ENCODE measurements at places on chromosomes 7 and 10.

- DNase-seq, result no peak
These were observed 102.3 kb upstream of the PLXDC2 start for GRCh38 chr10:19713800-19714525.

- no peak for DNase-seq
These were observed 124.4 kb downstream of the ST7 start for GRCh38 chr7:117077658-117078057.

DNA sequence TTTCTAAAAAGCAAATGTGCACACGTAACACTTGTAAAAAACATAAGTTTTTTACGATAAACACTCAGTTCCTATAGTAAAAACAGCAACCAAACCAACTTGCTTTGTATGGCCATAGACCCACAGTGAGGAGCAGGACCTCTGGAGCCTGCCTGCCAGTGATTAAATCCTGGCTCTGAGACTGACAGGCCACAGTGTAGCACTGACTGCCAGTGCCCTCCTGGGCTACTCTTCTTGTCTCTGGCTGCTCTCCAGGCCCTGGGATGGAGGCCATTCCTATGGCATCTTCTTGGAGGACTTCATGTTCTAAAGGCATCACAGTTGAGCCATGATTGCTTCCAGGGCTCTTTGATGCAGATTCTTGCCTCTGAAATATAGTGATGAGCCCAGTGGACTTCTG lies 22.7 kb upstream of the TMEM254 start:
- no peak for DNase-seq

- peak; percentile 14 for DNase-seq
These were observed 772 bp downstream of the SGMS1 start for GRCh38 chr10:50622706-50623662.

- no peak for DNase-seq
These were observed 33.9 kb downstream of the EN2 start for GRCh38 chr7:155491812-155492211.

DNA sequence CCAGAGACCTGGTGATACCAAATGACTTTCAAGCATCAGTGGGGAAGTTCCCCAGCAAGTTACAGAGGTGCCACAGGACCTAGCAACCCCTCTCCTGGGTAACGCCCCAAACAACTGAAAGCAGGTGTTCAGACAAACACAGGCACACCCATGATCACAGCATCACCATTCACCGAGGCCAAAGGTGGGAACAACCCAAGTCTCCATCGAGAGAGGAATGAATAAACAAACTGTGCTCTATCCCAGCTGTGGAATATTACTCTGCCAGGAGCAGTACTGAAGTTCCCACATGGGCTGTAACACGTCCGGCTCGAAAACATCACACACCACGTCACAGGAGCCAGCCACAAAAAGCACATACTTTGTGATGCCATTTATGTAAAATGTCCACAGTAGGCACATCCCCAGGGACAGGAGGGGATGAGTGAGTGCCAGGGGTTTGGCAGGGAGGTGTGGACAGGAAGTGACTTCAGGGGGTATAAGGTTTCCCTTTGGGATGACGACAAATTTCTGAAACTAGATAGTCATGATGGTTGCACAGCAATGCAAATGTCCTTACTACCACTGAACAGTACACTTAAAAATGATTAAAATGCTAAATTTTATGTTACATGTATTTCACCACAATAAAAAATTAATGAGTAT lies 222.8 kb downstream of the TNS3 start:
- no peak for DNase-seq

GRCh38 chr7:114048386-114049235 lies 129.8 kb upstream of the PPP1R3A start:
- peak; percentile 42 for DNase-seq

GRCh38 chr7:16202303-16202702 lies 219.0 kb downstream of the CRPPA start:
- DNase-seq, result no peak

GRCh38 chr7:33807779-33808482 lies 97.4 kb upstream of the BMPER start:
- no peak for DNase-seq

- DNase-seq, result no peak
These were observed 155.7 kb downstream of the MGMT start for GRCh38 chr10:129622736-129623135.

GRCh38 chr10:118412932-118413331 lies 70.8 kb upstream of the FAM204A start:
- DNase-seq, result no peak

GRCh38 chr10:89829262-89829886 lies 128.0 kb downstream of the KIF20B start:
- no peak for DNase-seq

DNA sequence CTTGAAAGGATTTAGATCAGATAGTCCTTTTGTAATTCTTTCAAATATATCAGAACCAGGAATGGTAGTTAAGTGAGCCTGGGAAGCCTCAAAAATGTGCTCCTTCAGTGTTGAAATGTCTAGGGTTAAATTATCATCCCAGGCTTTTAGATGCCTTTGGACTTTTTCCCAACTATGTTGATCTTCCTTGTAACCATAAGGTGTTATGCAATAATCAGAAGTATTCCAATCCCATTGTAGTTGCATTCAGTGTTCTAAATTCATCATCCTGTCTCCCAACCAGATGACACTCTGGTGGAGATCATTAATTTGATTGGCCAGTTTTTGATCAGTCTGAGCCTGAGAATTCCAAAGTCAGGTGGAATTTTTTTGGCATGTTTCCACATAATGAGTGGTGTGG lies 35.1 kb upstream of the AKR1C2 start:
- DNase-seq, result no peak

DNA sequence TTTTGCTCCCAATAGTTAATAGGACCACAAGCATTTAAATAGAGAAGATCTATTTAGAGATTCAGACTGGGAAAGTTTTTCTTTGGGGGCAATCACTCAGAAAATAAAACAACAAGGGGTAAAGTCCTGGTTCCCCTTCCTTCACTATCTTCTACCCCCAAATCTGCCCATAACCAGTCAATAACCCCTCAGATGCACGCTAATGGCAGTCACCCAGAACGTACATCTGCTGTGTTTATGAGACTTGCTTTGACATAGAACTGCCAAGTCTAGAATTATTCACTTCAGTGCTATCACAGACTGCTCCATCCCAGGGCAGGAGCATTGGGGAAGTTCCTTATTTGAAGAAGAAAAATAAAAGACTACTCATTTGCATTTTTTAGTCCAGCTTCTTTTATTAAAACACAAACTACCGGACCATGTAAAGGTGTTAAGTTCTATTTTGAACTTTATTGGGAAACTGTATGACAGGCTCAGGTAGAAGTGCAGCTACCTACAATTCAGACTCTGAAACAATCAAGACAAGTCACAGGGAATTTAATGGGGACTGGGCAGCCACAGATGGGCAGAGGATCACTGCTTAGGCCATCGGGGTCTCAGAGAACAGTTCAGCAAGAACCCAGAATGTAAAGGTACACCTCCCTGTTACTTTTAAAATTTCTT lies 38.4 kb downstream of the ANK3 start:
- no peak for DNase-seq

DNA sequence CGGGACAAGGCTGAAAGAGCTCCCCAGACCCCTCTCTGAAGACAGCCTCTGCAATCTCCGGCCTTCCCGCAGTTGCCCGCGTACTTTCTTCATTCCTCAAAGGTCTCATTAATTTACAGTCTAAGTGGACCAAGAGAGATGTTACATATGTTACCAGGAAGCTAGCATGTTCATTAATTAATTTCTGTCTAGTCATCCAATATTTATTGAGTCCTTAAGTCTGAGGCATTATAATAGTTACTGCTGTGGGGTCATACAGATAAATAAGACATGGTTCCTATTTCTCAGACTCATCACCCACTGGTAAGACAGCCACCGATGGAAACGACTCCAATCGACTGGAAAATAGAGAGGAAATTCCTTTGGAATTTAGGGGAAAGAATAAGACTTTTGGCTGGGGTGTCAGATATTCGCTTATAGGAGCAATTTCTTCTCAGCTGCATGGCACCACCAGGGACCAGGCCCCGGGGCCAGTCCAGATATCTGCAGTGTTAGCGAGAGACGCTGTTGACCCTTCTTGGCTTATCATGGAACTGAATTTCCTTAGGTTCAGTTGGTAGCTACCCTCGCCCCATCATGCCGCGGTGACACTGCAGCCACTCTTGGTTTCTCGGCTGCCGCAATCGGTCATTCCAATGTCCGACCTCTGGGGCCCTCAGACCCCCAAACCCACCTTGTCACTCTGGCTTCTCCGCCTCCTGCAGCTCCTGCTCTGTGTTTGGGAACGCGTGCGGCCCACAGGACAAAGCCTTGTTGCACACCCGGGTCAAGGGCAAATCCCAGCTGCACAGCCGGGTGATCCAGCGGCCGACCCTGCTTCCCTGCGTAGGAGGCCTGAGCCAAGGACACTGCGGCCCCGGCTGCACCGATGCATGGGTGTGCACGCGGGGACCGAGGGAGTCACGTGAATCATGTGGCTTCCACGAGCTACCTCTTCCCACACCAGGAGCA lies 383.2 kb downstream of the DNAJB6 start:
- DNase-seq, result no peak

GRCh38 chr10:24944512-24945255 lies 7.7 kb downstream of the PRTFDC1 start:
- DNase-seq, result no peak

DNA sequence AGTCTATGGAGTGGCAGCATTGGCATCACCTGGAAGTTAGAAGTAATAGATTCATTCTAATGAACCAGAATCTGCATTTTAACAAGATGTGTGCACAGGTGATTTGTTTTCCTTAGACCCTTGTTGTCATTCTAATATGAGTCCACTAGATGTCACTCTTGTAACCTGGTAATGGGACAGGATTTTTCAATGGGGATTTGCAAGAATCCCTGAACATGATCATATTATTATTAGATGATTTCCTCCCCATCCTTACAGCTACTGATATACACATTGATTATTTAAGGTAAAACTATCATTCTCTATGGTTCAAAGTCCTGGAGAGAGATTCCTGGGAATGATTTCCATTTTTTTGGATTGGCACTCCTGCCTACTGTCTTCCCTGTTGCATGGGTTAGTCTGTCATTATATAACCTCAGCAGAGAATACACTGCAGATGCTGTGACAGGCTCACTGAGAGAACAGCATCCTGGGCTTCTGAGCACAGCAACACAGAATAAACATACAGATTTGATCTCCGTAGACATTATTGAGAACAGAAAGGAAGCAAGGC lies 194.9 kb downstream of the SUGCT start:
- DNase-seq, result peak; percentile 28

- no peak for DNase-seq
These were observed 89.9 kb downstream of the CRTAC1 start for GRCh38 chr10:97940534-97940933.

GRCh38 chr7:96497567-96497966 lies 175.7 kb upstream of the SLC25A13 start:
- no peak for DNase-seq

GRCh38 chr7:25611196-25611595 lies 382.9 kb upstream of the NPVF start:
- DNase-seq, result no peak

DNA sequence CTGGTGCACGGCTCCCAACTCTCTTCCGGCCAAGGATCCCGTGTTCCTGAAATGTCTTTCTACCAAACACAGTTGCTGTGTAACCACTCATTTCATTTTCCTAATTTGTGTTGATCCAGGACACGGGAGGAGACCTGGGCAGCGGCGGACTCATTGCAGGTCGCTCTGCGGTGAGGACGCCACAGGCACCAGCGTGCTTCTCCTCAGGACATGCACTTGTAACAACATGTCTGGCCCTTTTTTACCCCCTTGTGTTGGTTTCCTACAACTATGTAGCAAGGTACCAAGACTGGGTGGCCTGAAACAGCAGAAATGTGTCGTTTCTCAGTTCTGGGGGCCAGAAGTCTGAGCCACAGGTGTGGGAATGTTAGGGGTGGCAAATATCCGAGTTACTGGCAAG lies 18.2 kb downstream of the CALML5 start:
- no peak for DNase-seq

DNA sequence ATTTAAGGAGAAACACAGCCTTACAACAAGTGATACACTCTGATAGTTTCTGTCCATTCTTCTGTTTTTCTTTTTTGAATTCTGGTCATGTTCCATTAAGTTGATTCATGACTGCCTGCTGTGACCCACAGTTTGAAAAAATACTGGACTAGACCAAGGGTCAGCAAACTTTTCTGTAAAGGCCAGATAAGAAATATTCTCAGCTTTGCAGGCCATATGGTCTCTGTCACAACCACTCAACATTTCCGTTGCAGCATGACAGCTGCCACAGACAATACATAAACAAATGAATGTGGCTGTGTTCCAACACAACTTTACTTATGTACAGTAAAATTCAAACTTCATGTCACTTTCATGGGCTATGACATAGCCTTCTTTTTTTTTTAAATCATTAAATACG lies 156.7 kb downstream of the PLXNA4 start:
- no peak for DNase-seq

DNA sequence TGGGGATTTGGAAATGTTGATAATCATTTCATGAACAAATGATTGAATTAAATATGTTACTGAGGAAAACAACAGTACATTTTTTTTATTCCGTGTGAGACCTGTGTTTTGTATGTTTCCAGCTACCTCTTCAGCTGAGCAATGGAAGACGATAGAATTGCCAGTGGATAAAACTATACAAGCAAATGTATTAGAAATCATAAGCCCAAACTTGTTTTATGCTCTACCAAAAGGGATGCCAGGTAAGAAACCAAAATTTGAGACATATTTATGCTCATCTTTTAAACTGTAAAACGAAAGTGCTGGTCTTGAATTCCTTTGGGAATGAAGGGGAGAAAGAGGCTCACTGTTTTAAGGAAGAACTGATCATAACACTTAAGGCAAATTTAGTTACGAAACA lies 17.8 kb upstream of the VWA2 start:
- no peak for DNase-seq

DNA sequence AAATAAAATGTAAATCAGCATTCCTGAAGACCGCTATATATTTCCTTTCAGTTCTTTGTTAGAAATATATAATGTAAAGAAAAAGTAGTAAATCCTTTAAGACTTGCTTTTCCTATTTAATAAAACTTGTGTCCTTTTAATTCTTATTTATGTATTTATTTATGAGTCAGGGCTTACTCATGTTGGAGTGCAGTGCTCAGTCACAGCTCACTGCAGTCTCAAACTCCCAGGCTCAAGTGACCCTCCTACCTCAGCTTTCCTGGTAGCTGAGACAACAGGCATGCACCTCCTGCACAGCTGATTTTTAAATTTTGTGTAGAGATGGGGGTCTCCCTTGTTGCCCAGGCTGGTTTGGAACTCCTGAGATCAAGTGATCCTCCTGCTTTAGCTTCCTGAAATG lies 724.5 kb downstream of the ANKRD7 start:
- DNase-seq, result no peak
